ENCODE measurements at places on chromosomes 6 and 20.

GRCh38 chr6:169452117-169452868 lies 198.6 kb upstream of the THBS2 start:
- DNase-seq, result no peak

- DNase-seq, result no peak
Observed at GRCh38 chr6:54876365-54876764, 29.8 kb downstream of the FAM83B start.

GRCh38 chr6:14743474-14744211 lies 502.2 kb upstream of the JARID2 start:
- no peak for DNase-seq

DNA sequence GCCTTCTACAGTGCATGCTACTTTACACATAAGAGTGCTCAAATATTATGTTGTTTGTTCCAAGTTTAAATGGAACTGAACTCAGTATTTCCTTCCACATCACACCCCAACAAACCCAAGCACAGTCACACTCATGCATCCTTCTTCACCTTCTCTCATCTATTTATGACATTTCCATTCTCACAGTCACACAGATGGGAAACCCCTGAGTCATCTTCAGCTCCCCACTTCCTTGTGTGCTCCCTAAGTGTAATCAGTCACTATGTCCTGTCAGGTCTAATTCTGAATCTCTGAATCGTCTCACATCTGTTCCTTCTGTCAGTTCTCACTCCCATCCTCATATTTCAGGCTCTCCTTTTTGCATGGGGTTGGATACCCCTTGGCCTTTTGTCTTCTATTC lies 96.0 kb downstream of the RIMS1 start:
- no peak for DNase-seq

DNA sequence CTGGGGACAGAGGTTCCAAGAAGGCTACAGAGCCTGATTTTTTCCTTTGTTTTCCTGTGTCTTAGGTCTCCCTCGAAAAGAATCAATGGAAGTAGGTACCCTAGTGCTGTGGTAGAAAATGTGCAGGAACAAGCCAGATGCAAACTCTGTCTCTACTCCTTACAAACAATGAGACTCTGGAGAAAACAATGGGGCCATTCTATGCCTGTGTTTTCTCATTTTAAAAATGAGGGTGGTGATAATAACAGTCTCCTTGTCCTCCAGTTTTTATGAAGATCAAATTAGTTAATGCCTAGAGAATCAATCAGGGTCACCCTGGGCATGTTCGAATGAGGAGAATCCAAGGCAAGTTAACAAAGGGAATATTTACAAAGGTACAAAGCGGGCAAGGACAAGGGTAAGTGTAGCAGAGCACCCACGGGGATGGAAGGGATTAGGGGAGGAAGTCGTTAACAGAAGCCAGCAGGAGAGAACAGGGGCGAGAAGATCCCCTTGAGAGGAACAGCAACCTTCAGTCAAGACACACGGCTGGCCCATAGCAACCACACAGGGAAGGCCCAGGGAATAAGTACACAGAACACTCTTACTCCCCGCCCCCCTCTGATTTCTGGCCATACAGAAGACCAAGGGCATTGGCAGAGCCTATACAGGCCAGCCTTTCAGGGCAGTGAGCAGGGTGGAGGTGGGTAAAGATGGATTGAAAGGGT lies 342.8 kb downstream of the PTPRT start:
- DNase-seq, result no peak
